ENCODE measurements at places on chromosomes 12 and 14.

- DNase-seq = no peak
Measured at GRCh38 chr14:76931631-76932402, 96.7 kb downstream of the IRF2BPL start.

DNA sequence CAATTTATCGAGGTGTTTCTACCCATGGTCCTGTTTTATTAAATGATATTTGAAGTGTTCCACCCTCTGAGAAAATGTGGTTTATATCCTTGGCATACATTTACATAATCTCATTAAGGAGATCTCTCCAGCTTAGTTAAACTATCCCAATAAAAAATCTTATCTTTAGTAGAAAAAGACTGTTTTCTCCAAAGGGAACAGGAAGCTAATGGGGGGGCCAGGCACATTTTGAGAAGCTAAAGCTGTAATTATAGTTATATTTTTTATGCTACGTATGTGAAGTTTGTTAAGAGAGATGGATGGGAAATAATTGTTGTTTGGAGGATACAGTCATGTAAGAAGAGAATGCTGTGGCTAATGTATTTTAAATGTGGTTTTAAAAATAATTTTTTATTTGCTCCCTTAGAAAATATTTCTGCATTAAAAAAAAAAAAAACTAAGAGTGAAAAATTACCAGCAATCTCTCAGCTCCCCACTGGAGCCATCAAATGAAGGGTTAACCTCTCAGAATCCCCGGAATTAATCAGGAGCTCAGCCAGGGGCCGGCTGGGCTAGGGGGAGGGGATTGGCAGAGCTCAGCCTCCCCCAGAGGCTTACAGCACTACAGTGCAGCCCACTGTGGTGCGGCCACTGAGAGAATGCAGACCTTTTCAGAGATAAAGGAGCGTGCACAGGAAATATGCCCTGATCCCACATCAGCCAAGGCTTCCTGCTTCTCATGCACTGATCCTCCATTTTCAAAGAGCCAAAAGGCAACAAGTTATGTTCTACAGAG, 185.8 kb downstream of the EGLN3 start:
- peak; percentile 85 for DNase-seq

DNA sequence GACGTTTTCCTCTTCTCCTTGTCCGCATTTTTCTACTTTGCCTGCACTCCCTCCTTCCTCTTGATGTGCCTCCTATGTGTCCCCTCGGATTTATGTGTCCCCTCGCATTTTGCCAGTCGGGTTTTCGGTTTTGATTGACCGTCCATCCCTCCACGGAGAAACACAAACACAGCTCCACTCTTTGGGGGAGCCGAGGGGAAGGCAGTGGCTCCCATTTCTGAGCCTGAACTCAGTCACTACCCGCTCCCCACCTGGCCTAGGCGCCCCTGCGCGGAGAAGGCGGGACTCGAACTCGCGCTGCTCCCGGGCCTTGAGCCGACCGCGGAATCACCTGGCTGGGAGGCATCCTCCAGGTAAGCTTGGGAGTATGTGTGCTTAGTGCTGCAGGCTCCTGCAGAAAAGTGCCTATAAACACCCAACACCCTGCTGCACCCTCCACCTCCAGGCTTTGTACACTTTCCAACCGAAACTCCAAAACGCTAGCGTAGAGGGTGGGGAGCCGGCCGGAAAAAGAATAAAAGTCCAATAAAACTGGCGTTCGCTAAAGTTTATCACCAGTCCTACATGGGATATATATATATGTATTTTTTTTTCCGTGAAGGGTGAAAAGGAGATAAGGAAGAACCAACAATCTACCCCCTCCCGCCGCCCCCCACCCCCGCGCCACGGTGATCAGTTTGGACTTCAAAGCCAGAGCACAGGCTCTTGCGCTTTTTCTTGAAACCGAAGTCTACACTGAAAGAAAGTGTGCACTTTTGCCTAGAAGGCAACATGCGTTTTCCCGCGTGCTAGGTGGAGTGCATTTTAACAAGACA, 3.3 kb upstream of the CCND2 start:
- DNase-seq = peak; percentile 40

GRCh38 chr12:25155022-25155576, 39.9 kb downstream of the DNAI7 start:
- DNase-seq = peak; percentile 65

DNA sequence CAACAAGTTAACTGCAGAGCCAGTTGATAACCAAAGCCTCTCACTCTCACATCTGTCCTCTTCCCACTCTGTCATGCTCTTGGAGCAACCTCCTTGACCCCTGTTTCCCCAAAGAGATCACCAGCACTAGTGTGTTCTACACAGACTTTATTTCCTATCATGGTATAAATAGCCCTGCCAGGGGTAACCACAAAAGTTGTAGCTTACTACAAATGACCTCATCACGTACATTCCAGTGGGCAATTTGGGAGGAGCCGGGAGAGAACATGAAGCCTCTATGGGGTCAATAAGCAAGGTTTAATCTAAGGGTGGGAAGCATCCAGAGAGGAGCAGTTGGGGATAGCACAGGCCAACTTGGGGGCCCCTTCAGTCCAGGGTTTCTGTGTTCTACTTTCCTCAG, 186.5 kb downstream of the KCNA5 start:
- no peak for DNase-seq

- no peak for DNase-seq
Measured at GRCh38 chr14:51619561-51619960, 32.1 kb upstream of the FRMD6 start.

- peak; percentile 41 for DNase-seq
Measured at GRCh38 chr14:104742586-104743455, 10.1 kb upstream of the SIVA1 start.

DNA sequence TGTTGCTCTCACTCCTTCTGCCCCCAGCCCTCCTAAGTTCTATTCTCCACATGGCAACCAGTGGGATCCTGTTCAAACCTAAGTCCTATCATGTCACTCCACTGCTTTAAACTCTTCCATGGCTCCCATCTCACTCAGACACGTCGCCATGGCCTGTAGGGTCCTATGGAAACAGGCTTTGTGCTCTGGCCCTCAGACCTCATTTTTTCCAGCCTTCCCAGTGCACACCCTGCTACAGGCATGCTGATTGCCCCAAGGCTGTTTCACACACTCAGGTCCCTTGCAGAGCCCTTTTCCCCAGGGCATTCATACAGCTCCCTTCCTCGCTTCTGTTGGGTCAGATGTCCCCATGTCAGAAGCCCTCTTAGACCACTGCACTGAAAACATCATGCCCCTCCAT, 11.2 kb upstream of the MED13L start:
- no peak for DNase-seq

- DNase-seq = no peak
Measured at GRCh38 chr14:97382616-97383226, 585.5 kb downstream of the VRK1 start.
